WERI-Rb-1 (cell line): ENCODE measurements at places on chromosomes 5 and 9.

GRCh38 chr5:41559184-41559583, 48.8 kb upstream of the PLCXD3 start:
- no peak for DNase-seq

DNA sequence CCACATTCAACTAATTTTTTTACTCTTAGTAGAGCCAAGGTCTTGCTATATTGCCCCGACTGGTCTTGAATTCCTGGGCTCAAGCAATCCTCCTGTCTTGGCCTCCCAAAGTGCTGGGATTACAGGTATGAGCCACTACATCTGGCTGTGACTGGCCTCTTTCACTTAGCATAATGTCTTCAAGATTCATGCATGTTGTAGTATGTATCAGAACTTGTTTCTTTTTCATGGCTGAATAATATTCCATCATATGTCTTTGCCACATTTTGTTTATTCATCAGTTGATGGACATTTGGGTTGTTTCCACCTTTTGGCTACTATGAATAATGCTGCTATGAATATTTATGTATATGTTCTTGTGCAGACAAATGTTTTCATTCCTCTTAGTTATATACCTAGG, 12.8 kb upstream of the WHRN start:
- no peak for DNase-seq

DNA sequence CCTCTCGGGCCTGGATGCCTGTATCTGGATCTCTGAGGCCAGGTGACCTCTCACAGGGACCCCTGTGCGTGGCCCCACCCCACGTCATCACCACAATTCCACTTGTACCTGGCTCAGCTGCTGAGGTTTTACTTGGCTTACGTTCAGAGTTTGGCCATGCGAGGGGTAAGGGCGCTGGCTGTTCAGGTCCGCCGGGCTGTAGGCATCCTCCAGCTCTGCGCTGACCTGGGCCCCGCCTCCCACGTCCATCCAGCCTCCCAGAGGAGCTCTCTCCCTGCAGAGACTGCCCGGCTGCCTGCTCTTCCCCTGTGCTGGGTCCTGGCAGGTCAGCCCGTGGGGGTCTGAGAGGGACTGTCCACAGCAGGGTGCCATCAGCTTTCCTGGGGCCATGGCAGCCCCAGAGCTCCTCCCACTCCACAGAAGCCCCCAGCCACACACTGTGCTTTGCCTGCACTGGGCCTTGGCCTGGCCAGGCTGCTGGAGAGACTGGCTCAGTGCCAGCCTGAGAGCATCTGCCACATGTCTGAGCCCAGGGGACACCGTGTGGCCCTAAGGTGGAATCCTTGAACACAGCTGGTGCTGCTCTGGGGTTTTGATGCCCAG, 43.6 kb downstream of the SLC6A3 start:
- no peak for DNase-seq

DNA sequence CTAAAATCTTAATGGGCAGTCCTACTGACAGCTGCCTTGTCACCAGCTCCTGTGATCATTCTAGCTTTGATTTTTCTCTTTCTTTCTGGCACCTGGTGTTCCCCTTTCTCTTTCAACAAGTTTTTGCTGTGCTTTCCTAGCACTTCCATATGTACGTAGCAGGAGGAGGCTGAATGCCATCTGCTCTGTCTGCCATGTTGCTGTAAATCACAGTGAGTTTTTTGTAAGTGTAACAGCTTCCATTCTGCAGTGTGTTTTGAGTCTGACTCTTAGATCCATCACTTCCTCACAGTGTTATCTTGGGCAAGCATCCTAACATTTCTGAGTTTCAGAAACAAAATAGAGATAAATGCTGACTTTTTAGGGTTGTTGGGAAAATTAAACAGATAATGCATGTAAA, 247.9 kb downstream of the DOCK8 start:
- DNase-seq = no peak

DNA sequence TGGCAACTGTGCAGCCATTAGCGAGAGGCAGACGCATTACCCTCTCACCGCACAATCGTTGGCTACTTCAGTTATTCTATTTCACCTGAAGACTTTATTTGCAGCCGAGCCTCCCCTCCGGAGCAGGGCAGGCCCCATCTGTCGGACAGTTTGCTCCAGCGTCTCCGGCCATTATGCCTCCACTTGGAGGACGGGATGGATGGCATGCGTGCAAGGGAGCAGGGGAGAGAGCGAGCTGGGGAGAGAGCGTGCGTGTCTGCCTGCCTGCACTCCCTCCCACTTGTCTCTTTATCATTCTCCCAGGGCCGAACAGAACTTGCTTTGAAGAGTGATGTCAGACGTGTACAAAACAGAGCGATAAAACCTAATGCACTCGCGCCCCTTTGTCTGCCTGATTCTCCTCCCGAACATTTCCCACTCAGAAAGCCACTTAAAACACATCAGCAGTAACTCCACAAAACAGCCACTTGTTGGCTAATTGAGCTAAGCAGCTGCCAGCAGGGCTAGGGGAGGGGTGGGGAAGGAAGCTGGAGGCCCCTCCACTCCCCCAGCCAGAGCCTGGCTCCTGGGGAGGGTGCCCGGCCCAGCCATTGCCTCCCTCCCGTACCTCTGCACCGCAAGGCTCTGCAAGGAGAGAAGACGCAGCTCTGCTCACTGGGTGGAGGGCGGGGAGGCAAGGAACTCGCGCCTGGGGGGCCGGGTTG, 43.4 kb upstream of the FUBP3 start:
- DNase-seq = no peak

- DNase-seq = no peak
Observed at GRCh38 chr9:114414346-114414745, 26.6 kb upstream of the AKNA start.

GRCh38 chr5:31452314-31452713, 79.6 kb downstream of the DROSHA start:
- DNase-seq = no peak

DNA sequence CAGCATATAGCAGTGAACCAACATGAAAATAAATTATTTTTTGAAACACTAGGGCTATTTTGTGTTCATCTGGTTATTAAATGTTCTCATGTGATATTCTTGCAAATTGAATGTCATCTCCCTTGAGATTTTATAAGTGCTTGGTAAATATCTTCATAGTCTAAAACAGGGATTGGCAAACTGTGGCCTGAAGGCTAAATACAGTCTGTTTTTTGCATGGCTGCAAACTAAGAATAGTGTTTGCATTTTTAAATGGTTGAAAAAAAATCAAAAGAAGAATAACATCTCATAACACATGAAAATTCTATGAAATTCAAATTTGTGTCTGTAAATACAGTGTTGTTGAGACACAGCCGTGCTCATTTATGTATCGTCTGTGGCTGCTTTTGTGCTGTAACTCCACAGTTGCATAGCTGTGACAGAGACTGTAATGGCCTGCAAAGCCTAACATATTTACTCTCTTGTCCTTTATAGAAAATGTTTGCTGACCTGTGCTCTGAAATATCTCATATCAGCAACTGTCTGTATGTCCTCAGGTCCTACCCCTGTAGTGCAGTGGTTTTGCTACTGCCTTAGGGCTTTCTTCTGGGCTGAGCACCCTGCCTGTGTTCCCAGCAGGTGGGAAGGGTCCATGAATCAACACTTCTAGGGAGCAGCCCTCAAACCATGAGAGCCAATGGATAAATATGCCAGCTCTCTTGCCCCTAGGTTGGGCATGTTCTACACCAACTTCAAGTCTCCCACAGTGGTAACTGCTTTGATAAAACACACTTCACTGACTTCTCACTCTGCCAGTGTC, 41.7 kb upstream of the ARRDC3 start:
- DNase-seq = no peak

DNA sequence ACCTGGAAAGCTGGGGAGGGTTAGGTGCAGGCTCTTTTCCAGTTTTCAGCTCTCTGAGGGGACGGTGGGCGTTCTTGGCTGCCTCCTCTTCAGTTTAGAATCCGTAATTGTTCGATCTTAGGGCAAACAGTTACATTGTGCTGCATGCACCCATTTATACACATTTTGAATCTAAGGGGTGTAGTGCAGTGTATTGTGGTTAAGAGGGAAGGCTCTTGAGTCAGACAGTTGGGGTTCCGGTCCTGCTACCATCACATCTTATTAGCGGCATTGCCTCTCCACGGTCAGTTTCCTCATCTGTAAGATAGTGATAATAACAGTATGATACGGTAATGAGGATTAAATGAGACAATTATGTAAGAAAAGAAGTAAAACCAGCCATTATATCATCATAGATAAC, 625 bp downstream of the EXOSC2 start:
- no peak for DNase-seq

- no peak for DNase-seq
Observed at GRCh38 chr5:112634796-112635195, 102.9 kb upstream of the APC start.

DNA sequence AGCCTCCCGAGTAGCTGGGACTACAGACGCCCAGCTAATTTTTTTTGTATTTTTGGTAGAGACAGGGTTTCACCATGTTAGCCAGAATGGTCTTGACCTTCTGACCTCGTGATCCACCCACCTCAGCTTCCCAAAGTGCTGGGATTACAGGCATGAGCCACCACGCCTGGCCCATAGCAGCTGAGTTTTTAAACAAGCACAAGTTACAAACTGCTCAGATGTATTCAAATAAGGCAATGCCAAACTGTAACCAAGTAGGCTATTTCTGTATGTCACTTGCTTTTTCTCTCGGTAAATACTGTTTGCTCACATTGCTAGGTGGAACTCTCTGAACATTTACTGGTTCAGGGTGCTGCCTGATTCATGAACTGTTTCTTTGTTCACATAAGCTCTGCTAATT, 799.3 kb upstream of the NUDT12 start:
- DNase-seq = no peak

GRCh38 chr5:151196556-151197290, 27.2 kb downstream of the CCDC69 start:
- DNase-seq = no peak

DNA sequence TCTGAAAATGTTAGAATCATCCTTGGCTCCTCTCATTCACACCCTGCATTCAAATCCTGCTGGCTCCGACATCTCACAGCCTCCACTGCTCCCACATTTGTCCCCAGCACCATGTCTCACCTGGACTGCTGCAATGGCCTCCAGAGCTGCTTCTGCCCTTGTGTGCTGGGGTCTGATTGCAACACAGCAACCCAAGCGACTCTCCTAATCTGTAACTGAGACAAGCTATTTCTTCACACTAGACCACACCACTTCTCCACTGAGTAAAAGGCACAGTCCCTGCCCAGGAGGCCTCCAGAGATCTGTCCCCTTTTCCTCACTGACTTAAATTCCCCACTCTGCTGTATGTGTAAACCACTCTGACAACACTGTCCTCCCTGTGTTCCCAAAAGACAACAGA, 151.1 kb upstream of the TAS2R1 start:
- no peak for DNase-seq
